ENCODE measurements at places on chromosomes 4 and X. TPM values are rescaled to one million over a fixed set of nuclear protein-coding genes. Genes with fewer than 3 reads are reported as not detected.
A peak's percentile ranks its signal among the peaks of the same experiment; 100 is the strongest.

Gene PCYT1B
- total RNA-seq: 0.57 TPM

Gene SPIN2B
- total RNA-seq: 15.3 TPM

Gene RAB39B
- total RNA-seq: 0.17 TPM

Gene FUNDC1
- 45.3 TPM for total RNA-seq

Gene S100G
- not detected for total RNA-seq

Gene CD40LG
- not detected for total RNA-seq

Gene IL1RAPL2
- not detected for total RNA-seq

Gene GAGE12E
- total RNA-seq: not detected

Gene BANK1
- total RNA-seq: 0.91 TPM

Gene PLRG1
- total RNA-seq: 61.7 TPM

Gene RBM46
- total RNA-seq: not detected

Gene NDP
- 29.2 TPM for total RNA-seq

GRCh38 chr4:116537828-116538227 lies 547.5 kb downstream of the TRAM1L1 start:
- DNase-seq: no peak

- DNase-seq: no peak
Measured at GRCh38 chr4:39104255-39104654, 42.2 kb downstream of the KLHL5 start.

- DNase-seq: no peak
Measured at GRCh38 chrX:130083656-130084382, 26.5 kb downstream of the ELF4 start.

GRCh38 chrX:15221321-15221720 lies 48.6 kb downstream of the ASB9 start:
- peak; percentile 45 for DNase-seq

GRCh38 chr4:110704748-110705439 lies 82.0 kb upstream of the PITX2 start:
- no peak for DNase-seq

GRCh38 chrX:40104630-40104984 lies 6.8 kb upstream of the BCOR start:
- peak; percentile 79 for DNase-seq

DNA sequence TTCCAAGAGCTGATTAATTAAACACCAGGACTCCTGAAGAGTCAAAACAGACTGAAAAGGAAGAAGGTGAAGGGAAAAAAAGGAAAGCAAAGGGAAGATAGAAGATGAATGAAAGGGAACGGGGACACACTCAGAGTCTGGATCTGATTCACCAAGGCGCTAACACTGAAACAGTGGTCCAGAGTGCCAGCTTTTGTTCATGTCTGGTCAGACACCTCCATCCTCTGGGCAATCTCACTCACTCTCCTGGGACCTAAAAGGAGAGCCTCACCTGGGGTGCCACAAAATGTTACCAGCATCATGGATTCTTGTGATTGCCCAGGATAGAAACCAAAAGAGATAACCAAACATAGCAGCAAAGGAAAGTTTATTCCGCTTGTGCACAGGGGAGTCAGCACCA lies 120.3 kb upstream of the AFF2 start:
- DNase-seq: no peak

DNA sequence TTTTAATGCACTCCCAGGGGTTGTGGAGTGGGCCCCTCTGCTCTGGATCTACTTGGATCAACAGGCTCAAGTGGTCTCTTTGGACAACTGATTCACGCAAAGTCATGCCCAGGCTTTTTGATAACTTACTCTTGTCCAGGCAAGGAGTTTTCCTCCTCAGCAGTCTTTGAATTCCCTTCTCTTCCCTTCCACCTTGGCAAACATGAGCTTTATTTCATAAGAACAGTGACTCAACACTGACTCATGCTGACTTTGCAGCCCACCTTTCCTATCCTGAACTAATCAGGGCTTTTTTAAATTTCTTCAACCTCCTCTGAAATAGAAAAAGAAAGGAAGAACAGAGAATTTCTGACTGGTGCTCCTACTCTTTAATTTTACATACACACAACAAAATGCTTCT lies 132.1 kb upstream of the LDB2 start:
- peak; percentile 95 for DNase-seq

GRCh38 chrX:100085846-100086245 lies 324.2 kb downstream of the PCDH19 start:
- no peak for DNase-seq

GRCh38 chrX:96707804-96708203 lies 23.2 kb downstream of the DIAPH2 start:
- no peak for DNase-seq

DNA sequence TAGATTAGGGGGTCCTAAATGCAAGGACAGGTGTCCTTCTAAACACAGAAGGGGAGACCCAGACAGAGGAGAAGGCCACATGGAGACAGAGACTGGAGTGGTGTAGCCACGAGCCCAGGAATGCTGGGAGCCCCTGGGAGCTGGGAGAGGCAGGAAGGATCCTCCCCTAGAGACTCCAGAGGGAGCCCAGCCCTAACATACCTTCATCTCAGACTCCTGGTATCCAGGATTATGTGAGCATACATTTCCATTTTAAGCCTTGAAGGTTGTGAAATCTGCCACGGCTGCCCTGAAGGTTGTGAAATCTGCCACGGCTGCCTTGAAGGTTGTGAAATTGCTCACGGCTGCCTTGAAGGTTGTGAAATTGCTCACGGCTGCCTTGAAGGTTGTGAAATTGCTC lies 148.4 kb downstream of the ASMT start:
- DNase-seq: peak; percentile 33

- DNase-seq: peak; percentile 53
Measured at GRCh38 chr4:88742561-88742960, 44.9 kb upstream of the NAP1L5 start.

DNA sequence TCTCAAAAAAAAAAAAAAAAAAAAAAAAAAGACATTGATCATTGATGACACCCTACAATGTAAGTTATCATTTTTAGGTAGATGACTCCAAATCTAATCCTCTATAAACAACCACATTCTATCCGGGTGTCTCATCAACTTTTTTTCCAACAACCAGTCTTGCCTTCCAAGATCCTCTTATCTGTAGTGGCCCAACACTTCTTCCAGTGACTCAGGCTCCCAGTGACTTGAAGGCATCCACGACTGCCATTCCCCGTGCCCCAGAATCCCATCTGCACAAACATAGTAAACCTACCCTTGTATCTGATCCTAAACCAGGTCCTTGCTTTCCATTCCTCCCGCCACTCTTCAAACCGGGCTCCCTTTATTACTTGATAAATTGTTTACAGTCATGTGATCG lies 15.6 kb upstream of the TSPAN5 start:
- peak; percentile 46 for DNase-seq

- no peak for DNase-seq
Measured at GRCh38 chr4:115660465-115660864, 547.0 kb upstream of the NDST4 start.

DNA sequence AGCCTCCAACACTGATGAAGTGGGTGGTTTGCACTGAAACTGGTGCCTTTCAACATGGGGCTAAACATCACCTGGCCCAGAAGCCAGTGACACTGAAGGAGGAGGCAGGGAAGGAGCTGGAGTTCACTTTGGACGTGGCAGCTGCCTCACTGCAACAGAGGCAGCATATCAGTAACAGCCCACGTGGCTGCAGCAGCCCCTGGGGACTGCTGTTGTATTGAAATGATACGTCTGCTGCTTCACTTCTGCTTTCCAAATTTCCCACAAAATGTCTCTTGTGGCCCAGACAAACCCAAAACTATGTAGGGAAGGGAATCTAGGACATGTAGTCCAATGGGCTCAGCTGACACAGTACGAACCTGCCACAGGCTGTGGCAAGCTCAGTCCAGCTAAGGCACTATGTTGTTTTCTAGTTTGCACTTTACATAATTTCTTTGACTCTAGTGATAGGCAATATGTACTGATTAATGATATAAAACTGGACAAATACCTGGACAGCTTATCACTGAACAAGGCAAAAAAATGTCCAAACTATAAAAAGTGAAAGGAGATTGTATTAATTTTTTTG lies 84.7 kb upstream of the RAPGEF2 start:
- DNase-seq: no peak

DNA sequence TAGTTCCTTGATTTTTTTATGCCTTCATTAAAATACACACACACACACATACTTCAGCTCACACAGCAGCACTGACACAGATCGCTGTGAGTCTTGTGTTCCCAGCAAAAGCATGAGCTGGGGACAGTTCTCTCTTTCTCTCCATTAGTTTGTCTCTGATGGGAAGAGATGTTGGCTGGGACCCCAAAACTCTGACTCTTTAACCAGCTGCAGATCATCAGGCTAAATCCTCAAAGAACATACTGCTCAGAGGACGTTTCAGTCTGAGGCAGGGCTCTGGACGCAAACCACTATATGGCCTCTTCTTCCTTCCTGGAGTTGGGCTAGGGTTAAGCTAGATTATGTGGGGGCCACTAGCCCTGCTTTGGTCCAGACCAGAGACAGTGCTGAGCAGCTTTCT lies 109.6 kb downstream of the NHSL2 start:
- DNase-seq: no peak

DNA sequence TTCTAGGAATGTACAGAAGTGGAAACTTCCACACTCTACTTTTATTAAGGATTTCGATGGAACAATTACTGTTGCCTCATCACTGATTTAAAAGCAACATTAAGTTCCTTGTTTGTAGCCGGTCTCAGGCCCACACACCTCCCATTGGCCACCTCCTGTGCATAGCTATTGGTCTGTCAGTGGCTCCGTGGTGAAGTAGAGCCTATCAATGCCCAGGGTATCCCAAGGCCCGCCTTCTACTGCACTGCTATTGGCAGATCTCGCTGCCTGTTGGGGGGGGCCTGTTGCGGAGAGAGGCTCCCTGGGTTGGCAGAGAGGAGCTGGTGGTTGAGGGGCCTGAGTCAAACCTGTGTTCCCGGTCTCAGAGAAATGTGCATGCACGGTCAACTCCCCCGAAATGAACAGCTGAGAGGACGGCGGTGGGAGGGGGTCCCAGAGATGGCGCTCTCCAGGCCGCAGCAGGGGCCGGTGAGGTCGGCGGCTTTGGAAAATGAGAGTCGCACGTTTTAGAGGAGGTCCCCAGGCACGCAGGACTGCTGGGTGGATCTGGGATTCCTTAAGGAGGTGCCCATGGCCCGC lies 4.9 kb upstream of the ARAF start:
- DNase-seq: peak; percentile 92

DNA sequence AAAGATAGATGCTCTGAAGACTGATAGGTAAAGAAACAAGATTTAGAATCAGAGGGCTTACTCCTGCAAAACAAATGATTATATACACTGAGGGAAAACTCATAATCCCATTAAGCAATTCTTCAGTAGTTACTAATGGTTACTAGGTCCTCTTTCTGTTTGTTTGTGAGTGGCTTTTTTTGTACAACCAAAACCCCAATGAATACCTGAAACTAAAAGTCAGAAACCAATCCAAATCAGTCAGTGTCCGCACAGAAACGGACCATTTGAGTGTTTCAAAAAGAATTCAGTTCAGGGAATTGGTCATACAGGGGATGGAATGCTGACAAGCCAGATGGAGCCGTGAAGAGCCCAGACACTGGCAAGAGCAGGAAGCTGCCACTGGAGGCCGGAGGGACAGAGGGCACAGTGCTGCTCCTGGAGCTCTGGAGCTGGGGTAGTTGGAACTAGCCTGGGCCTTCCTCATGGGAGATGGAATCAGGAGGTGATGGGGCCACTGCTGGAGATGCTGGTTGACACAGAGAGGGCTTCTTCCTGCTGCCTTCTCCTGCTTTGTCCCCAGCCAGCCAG lies 31.9 kb downstream of the SETD7 start:
- peak; percentile 8 for DNase-seq

- DNase-seq: no peak
Measured at GRCh38 chr4:182019148-182019652, 224.0 kb upstream of the TENM3 start.

DNA sequence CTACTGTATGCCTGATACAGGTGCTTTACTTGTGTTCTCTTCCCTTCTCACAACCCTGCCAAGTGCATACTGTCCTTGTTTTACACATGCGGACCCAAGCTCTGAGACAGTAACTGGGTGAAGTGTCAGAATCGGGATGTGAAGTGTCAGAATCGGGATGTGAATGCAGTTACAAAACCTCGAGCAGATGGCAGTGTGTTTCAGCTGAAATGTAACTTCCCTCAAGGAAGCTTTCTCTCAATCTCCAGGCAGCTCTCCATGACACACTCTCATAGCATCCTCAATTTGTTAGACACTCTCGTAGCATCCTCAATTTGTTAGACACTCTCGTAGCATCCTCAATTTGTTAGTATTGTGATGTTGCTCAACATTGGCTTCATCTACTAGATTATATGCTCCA lies 1.1 kb upstream of the HPSE start:
- no peak for DNase-seq

- no peak for DNase-seq
Measured at GRCh38 chr4:7255488-7255881, 63.1 kb downstream of the SORCS2 start.

GRCh38 chrX:135194684-135195083 lies 23.5 kb upstream of the CT55 start:
- no peak for DNase-seq

DNA sequence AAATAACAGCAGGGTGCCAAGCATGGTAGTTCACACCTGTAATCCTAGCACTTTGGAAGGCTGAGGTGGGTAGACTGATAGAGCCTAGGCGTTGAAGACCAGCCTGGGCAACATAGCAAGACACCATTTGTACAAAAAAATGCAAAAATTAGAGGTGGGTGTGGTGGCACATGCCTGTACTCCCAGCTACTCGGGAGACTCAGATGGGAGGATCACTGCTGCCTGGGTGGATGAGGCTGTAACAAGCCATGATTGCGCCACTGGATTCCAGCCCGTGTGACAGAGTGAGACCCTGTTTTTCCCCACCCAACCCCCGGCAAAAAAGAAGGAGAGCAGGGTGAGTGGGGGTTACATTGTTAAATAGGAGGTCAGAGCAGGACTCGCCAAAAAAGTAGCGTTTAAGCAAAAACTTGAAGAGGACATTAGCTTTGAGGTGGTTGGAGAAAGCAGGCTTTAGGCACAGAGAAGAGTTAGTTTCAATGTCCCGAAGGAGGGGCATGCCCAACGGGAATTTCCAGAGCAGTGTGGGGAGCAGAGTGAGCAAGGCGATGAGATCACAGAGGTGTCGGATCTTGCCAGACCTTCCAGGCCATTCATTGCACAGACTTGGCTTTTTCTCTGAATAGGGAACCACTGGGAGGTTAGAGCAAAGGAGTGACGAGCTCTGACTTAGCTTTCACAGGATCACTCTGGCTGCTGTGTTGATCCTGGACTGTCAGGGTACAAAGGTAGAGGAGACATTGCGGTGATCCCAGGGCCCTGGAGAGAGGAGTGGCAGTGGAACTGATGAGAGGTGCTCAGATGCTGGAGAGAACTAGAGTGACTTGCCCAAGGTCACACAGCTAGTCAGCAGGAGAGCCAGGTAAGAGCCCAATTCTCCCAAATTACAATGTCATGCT lies 70.6 kb downstream of the TRAPPC11 start:
- peak; percentile 56 for DNase-seq

DNA sequence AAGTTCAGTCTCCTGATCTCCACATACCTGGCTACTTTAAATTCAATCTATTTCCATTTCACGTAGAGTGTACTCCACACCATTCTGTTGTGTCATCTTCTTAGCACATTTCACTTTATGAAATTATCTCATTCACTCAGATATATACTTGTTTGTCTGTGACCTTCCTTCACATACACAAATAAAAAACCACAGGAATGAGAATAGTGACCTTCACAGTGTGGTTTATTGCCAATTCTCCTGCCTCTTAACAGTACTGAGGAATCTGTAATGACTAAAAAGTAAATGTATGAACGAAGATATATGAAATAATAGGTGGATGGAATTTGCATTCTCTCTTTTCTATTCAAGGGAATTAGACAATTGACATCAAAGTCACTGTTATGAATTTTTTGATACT lies 183.9 kb upstream of the PCDH7 start:
- DNase-seq: peak; percentile 45

All from M059J (cell line).